NCI-H446 treated with DMSO at 0.1 percent for 48 hours (cell line): ENCODE measurements at places on chromosomes 13 and 19.

GRCh38 chr19:50192463-50193211, 10.8 kb upstream of the MYH14 start:
- DNase-seq: no peak

DNA sequence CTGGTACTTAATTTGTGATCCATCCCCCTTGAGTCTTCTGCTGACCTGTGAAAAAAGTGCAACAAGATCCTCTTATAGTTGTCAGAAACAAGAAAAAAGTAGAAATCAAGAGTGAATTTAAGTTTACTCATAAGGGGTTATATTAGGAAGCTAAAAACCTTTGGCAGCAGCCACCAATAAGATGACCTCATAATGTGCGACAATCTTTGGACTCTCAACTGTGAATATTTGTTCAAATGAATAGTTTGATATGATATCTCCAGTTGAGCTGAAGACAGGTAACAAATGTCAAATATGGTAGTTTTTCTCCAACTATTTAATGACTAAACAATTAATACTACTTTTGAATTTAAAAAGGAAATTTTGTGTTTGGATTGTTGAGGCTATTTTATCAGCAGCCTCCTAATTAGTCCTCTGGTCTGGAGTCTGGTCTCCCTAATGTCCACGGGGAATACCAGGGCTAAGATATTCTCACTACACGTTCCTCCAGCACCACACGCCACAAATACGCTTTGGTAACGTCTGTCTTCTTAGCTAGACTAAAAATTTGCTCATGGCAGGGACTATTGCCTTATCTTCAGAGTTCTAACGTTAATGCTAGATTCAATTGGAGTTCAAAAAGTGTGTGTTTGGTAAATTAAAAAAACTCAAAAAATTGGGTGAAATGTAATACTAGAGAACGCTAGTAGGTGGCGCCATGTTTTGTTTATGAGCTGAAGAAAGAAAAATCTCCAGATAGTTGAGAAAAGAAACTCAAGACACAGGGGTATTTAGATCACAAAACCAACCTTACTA, 51.0 kb upstream of the PDX1 start:
- no peak for DNase-seq

- no peak for DNase-seq
These were observed 22.1 kb downstream of the SPART start for GRCh38 chr13:36323951-36324566.

- no peak for DNase-seq
These were observed 4.1 kb downstream of the CSNK1G2 start for GRCh38 chr19:1944916-1945561.

GRCh38 chr13:79647533-79647932, 166.6 kb downstream of the NDFIP2 start:
- no peak for DNase-seq

DNA sequence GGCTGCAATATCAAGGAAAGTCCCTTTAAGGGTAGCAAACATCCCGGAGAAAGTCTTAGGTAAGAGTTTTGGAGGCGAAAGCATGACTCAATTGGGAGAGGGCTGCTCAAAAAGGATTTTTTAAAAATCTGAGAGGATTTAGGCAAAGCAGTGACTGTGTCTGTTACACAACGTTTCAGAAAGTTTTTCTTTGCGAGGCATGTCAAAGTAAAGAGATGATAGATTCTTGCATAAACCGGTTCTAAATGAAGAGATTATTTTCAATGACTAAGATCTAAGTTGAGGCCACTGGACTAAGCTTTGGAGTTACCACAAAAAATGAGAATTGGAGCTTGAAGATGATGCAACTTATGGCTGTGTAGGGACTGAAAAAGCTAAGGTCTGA, 43.7 kb upstream of the ENOX1 start:
- DNase-seq: no peak
